Activated T-helper 2 cell treated with anti-CD3 and anti-CD28 coated beads, Interferon-gamma antibody, Interleukin-2, Interleukin-4, amounts not matched to agents 10 μg/mL and 5 μg/mL and 100 μg/mL, durations not matched to agents 14 hours and 24 hours and 36 hours (primary cell): ENCODE measurements at places on chromosomes 6 and 20. TPM values are rescaled to one million over a fixed set of nuclear protein-coding genes. Genes with fewer than 3 reads are reported as not detected.

- H3K36me3 ChIP-seq = peaks cover 58% of the 10 kb centered on the region
- no peak overlapping the region for H3K27ac ChIP-seq
- no peak for DNase-seq
- H3K27me3 ChIP-seq = no peaks in the 10 kb centered on the region
- H3K4me3 ChIP-seq = no peak overlapping the region
Measured at GRCh38 chr6:43608310-43608763, 20.7 kb downstream of the GTPBP2 start.

GRCh38 chr6:43149265-43149664 is 21.8 kb upstream of the SRF start:
- H3K36me3 ChIP-seq = no peaks in the 10 kb centered on the region
- H3K27me3 ChIP-seq = no peaks in the 10 kb centered on the region
- H3K4me3 ChIP-seq = no peak overlapping the region
- H3K4me1 ChIP-seq = peaks cover 4% of the 10 kb centered on the region
- DNase-seq = no peak
- no peak overlapping the region for H3K27ac ChIP-seq

DNA sequence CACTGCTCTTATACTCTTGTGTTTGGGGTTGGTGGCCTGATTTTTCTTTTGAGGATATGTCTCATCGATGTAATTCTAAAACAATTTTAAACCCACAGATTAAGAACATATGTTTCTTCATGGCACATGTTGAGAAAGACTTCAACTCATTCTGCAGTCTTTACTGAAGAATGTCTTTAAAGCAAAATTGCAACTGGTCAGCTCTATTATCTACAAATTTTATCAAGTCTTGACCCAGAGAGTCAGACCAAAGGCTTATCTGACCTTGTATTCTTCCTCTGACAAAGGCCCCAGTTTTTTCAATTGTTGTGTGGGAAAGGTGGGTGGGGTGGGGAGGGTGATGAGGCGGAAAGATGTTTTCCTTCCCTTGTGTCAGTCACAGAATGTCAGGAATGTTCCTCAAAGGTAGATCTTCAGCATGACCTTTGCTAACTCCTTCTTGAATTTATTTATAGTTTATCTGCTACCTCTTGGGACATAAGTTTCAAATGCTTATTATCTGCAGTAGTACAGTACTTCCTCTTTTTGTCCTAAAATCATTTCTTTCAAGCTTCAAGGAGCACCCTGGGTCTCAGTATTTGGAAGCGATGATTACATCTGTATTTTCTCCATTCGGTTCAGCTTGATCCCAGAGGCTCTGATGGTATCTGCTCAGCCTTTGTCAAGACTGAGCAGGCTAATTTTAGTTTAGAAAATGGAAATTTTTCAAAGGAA is 63.2 kb upstream of the TIAM2 start:
- H3K4me1 ChIP-seq = peaks cover 13% of the 10 kb centered on the region
- no peak for DNase-seq
- H3K27ac ChIP-seq = peak overlapping the region; percentile 21
- no peaks in the 10 kb centered on the region for H3K36me3 ChIP-seq
- no peaks in the 10 kb centered on the region for H3K27me3 ChIP-seq
- no peak overlapping the region for H3K4me3 ChIP-seq

DNA sequence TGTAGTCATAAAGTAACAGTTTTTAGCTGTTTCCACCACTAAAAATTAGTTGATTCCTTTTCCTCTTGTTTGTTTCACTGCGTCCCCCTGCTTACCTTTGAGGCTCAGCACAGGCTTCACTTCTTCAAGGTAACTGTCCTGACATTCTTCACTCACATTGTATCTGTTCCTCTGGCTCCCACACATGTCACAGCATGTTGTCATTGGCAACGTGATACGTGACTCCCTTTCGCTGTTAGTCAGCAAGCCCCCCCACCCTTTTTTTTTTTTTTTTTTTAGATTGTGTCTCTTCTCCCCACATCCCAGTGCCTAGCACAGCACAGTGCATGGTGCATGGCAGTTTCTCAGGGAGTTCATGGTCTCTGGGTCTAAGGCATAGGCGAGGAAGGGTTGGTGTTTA is 13.3 kb downstream of the VAPB start:
- no peak overlapping the region for H3K27ac ChIP-seq
- H3K4me3 ChIP-seq = no peak overlapping the region
- H3K4me1 ChIP-seq = peaks cover 26% of the 10 kb centered on the region
- peaks cover 12% of the 10 kb centered on the region for H3K36me3 ChIP-seq

DNA sequence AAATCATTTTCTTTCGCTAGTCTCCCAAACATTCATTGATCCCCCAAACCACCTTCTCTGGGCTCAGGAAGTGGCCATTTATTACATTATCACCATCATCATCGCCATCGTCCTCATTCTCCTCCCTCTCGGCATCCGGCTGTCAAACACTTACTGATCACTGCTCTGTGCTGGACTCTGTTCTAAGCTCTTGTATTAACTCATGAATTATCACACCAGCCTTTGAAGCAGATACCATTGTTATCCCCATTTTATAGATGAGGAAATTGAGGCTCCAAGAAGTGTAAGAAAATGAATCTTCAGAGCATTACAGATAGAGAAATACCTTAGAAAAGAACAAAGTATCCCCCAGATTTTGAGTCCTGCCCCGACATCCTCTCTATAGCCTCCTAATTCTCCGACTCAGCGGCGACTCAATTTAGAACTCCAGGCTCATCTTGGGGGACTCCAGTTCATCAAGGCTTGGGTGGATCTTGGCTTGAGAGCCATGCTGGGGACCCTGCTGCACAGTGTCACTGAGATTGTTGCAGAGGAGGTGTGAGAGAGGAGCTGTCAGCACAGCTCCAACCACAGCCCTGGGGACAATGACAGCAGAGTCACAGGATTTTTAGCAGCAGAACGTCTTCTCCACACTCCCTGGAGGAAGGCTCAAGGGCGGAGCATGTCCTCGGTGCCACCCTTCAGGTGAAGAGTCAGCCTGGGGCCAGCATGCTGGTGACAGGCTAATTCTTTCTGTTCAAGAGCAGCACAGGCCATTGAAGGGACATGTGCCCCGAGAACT is 6.6 kb upstream of the EEF1E1 start:
- no peak for DNase-seq
- peaks cover 29% of the 10 kb centered on the region for H3K27me3 ChIP-seq
- H3K4me3 ChIP-seq = no peak overlapping the region
- H3K36me3 ChIP-seq = no peaks in the 10 kb centered on the region
- peaks cover 4% of the 10 kb centered on the region for H3K4me1 ChIP-seq

DNA sequence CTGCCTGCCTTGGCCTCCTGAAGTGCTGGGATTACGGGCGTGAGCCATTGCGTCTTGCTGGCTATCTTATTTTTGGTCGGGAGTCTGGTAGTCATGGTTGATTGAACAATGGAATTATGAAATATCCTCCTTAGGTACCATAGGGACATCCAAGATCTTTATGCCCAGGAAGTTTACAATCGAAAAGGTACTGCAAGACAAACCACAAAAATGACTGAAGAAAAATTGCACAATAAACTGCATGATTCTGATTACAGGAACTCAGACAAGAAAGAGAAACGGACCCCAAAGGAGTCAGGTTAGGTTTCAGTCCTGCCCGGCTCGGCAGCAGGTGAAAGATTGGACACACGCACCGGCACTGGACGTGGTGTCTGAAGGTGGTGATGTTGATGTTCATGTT is 5.3 kb downstream of the SLC26A8 start:
- H3K27ac ChIP-seq = no peak overlapping the region
- no peaks in the 10 kb centered on the region for H3K36me3 ChIP-seq
- H3K4me3 ChIP-seq = no peak overlapping the region
- no peak for DNase-seq
- H3K27me3 ChIP-seq = peaks cover 18% of the 10 kb centered on the region

DNA sequence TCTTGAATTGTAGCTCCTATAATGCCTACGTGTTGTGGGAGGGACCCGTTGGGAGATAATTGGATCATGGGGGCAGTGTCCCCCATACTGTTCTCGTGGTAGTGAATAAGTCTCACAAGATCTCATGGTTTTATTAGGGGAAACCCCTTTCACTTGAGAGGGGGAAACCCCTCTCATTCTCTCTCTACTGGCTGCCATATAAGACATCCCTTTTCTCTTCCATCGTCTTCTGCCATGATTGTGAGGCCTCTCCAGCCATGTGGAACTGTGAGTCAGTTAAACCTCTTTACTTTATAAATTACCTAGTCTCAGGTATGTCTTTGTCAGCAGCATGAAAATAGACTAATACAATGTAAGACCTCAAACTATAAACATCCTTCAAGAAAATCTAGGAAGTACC is 23.1 kb downstream of the PAQR8 start:
- H3K27me3 ChIP-seq = no peaks in the 10 kb centered on the region
- no peak for DNase-seq
- peaks cover 62% of the 10 kb centered on the region for H3K36me3 ChIP-seq
- H3K4me1 ChIP-seq = peaks cover 62% of the 10 kb centered on the region
- no peak overlapping the region for H3K4me3 ChIP-seq

DNA sequence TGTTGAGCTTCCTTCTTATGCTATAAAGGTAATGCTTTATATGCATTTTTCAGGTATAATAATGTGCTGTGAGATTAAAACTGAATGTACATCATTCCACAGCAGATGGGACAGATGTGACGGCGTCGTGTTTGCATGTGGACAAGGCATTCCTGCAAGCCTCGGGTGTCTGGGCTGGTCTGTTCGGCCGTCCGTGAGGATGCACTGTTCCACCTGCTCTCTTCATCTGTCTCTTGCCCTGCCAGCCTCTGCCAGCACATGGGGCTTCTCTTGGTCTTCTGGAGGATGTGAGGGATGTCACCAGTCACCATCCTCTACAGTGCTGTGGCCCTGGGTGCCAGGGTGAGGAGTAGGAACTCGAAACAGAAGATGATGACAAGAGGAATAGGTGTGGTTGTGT is 223.2 kb downstream of the ERMARD start:
- H3K27me3 ChIP-seq = no peaks in the 10 kb centered on the region
- no peak for DNase-seq
- no peak overlapping the region for H3K4me3 ChIP-seq
- no peaks in the 10 kb centered on the region for H3K36me3 ChIP-seq

- no peak overlapping the region for H3K4me3 ChIP-seq
- H3K36me3 ChIP-seq = no peaks in the 10 kb centered on the region
- peaks cover 22% of the 10 kb centered on the region for H3K27me3 ChIP-seq
- no peak for DNase-seq
- H3K4me1 ChIP-seq = no peaks in the 10 kb centered on the region
Measured at GRCh38 chr20:45545754-45546453, 1.3 kb downstream of the EPPIN start.

DNA sequence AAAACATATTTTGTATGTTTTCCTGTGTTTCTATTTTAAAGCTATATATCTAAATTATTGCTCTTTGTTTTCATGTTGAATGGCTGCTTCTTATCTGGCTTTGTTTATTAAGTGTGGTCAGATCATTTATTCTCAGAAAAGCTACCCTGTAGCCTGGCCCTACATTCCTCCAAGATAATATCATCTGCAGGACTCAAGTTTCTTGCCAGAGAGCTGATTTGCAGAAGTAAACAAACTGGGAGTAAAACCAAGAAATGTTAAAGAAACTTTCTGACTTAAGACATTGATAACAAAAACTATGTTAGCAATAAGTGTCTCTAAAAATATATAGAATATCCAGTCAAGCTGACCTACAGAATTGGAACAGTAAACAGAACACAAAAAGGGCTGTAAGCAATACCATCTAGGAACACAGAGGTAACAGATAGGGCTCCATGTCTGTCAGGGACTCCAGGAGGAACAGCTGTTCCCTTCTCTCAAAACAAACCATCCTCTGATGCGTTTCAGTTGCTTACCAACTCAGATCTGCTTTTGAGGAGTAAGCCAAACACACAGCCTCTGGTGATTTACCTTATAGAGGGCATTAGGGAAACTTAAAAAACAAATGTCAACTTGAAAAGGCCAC is 17.5 kb upstream of the CEP85L start:
- H3K4me3 ChIP-seq = no peak overlapping the region
- peaks cover 38% of the 10 kb centered on the region for H3K36me3 ChIP-seq
- H3K4me1 ChIP-seq = peaks cover 64% of the 10 kb centered on the region
- DNase-seq = no peak

GRCh38 chr6:111741177-111741952 is 131.9 kb downstream of the FYN start:
- H3K27ac ChIP-seq = no peak overlapping the region
- peaks cover 68% of the 10 kb centered on the region for H3K4me1 ChIP-seq
- no peaks in the 10 kb centered on the region for H3K27me3 ChIP-seq
- H3K4me3 ChIP-seq = no peak overlapping the region
- peaks cover 88% of the 10 kb centered on the region for H3K36me3 ChIP-seq

DNA sequence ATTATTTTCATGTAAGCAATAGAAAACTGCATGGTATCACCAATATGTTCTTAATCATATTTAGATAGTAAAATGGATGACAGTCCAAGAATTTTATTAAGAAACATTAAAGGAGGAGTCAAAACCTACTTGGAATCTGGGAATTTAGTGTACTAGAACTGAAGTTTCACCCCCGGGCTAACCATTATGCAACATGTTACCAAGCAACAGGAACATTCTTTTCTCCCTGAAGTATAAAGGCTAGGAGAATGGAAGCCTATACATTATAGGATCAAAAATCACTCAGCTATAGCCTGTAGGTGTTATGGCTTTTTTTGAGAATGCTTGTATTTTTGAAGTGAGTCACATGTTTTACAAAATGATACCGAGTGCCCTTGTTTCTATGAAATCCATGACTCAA is 538.3 kb downstream of the GRIK2 start:
- H3K4me1 ChIP-seq = no peaks in the 10 kb centered on the region
- H3K27me3 ChIP-seq = no peaks in the 10 kb centered on the region
- no peak for DNase-seq
- H3K4me3 ChIP-seq = no peak overlapping the region

DNA sequence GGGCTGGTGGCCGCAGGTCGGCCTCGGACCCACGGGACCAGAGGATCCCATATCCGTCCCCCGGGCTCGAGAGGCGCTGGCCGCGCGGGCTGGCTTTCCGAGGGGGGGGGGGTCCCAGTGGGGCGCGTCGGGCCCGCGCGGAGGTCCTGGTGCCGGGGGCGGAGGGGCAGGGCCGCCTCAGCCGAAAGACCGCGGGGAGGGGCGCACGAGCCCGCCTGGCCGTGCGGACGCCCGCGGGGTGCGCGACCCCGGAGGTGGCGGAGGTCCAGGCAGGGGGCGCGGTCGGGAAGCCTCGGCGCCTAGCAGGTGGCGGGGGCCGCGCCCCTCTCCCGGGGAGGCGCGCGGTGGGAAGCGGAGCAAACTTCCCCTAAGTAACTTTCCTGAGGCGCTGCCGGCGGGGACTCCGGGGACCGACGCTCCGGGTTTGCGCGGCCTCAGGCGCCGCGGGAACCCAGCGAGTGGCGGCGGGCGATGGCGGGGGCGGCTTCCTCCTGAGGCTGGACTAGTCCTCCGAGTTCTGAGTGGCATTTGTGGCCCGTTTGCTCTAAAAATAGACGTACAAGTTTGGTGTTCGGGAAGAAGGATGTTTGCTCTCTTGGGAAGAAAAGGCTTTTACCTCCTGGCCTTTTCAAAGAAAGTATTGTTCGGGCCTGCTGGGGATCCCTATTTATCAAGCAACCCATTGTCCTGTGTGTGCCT is 26.5 kb upstream of the BTBD3 start:
- DNase-seq = peak; percentile 9
- H3K4me3 ChIP-seq = peak overlapping the region; percentile 82
- peaks cover 17% of the 10 kb centered on the region for H3K4me1 ChIP-seq
- H3K27ac ChIP-seq = peak overlapping the region; percentile 53
- H3K27me3 ChIP-seq = peaks cover 27% of the 10 kb centered on the region

GABRR1 gene
- not detected in 2 replicates for total RNA-seq

ASIP gene
- not detected in 2 replicates for total RNA-seq

ARMH2 gene
- total RNA-seq = not detected in 2 replicates

FAM162B gene
- not detected in 2 replicates for total RNA-seq

SLC17A2 gene
- total RNA-seq = 0.41 and 0.55 TPM in 2 replicates

ME1 gene
- 0.05 TPM in 1 of 2 replicates, not detected in the other for total RNA-seq
